ENCODE measurements at places on chromosomes 6 and 20.

DNA sequence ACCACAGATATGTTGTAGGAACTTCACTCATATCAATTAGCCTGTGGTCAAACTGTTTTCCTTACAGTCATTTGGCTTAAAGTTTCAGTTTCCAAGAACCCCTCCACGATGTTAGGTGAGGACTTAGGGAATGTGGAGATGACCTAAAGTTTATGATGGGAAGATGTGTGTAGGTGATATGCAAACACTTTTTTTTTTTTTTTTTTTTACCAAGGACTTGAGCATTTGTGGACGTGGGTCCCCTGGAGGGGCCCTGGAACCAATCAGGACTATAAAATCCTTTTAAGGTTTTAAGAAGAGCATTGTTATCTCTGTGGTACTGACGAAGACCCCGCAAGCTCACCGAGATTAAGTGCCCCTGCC, 478 bp upstream of the MTHFD1L start:
- no peak for DNase-seq

- no peak for DNase-seq
Measured at GRCh38 chr6:50030350-50030749, 8.6 kb upstream of the DEFB110 start.

DNA sequence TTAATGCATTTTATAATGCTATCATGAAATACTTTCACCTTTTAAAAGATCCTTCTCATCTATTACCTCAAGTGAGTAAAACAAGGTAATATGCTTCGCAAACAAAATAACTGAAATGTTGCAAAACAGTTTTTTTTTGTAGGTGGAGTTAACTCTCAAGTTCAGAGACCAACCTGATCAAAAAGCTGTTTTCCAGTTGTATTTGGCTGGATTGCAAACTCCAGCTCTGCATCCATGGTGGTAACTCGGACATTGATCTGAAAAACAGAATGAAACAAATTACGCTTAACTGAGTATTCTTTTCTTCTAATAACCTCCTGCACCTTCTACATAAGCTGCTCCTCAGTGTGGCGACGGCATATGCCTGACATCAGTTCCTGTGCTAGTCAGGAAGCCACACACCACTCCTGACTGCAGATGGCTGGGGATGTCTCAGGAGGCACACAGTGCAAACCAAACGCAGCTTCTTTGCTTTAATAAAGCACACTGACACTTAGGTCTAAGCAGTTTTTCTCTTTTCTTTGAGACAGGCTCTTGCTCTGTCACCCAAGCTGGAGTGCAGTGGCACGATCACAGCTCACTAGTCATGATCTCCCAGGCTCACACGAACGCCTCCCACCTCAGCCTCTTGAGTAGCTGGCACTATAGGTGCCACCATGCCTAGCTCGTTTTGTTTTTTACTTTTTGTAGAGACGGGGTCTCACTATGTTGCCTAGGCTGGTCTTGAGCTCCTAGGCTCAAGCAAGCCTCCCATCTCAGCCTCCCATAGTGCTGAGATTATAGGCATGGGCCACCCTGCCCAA, 29.9 kb downstream of the EZR start:
- DNase-seq: no peak

- no peak for DNase-seq
Measured at GRCh38 chr6:13462458-13463327, 24.7 kb downstream of the GFOD1 start.

- DNase-seq: no peak
Measured at GRCh38 chr6:44034391-44034861, 92.8 kb downstream of the MRPL14 start.

- DNase-seq: peak; percentile 1
Measured at GRCh38 chr6:135667691-135668455, 170.3 kb upstream of the AHI1 start.

DNA sequence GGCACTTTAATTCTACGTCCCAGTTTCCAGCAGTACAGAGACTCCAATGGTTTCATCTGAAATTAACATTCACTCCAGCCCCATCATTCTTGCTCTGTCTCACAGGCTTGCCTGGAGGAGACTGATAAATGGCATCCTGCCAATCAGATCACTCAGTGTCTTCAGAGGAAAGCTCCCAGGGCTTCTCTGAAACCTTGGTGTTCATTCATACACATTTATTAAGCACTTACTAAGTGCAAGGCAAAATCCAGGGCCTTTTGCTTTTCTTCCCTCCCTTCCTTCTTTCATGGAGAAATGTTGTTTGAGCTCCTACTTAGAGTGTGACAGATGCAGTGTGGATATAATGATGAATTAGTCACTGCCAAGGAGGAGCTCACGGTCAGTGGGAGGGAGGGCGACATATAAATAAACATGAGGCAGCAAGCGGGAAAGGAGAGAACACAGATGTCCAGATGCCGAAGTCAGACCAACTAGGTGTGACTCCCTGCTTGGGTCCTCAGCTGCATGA, 106.7 kb upstream of the DTNBP1 start:
- no peak for DNase-seq

DNA sequence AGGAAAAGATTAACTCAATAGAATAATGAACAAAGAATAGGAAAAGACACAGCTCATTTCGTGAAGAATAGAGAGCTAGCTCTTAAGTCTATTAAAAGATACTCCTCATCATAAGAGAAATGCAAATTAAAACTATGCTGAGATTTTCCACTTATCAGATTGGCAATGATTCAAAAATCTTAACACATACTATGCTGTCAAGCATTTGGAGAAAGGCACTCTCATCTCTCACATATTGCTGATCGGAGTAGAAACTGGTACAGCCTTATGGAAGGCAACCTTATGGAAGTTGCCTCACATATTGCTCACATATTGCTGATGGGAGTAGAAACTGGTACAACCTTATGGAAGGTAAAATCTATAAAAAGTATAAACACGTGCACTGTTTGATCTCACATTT, 21.4 kb upstream of the PLAGL1 start:
- DNase-seq: no peak

- DNase-seq: no peak
Measured at GRCh38 chr6:19210849-19211590, 626.1 kb upstream of the ID4 start.

- DNase-seq: no peak
Measured at GRCh38 chr6:52510213-52510562, 66.7 kb downstream of the TRAM2 start.

DNA sequence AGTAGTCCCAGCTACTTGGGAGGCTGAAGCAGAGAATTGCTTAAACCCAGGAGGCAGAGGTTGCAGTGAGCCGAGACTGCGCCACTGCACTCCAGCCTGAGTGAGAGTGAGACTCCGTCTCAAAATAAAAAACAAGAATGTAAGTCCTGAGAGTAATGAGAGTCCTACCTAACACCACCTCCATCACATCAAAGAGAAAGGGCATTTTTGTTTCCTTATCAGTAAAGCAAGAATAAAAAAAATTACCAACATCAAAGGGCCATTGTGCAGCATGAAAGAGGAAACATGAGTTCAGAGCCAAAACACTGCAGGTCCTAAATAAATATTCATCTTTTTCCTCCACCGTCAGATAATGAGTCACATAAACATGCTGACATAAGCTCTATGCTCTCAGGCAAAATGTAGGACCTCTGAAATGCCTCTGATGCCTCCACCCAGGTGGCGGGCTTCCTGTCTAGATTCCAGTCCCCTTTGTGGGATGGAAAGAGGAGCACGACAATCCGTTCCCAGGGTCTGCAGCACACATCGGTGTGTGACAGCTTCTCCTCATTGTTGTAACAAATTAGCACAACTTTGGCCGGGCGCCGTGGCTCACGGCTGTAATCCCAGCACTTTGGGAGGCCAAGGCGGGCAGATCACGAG, 7.2 kb downstream of the ATP9A start:
- DNase-seq: no peak

DNA sequence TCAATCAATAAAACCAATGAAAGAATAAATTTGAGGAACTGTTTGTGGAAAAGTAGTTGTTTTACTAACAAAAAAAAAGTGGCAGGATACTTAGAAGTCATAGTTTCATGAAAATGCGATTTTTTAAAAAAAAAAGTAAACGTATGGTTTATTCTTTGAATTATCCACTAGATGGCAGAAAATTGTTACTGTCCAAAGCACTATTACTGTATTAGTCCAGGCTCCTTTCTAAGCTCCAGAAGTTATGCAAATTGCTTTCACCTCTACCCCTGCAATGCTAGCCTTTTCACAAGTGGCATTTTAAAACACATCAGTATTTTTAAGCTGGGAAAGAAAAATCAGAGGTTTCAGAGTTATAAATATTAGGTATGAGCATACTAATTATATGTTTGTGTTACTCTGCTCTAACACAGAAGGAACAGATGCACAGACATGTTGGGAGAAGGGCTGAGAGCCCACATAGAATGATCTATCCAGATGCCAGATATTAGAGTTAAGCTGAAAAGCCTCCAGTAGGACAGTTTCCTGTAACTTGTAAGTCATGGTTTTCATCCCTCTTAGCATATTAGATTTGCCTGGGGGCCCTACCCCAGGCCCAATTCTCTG, 63.9 kb downstream of the FHL5 start:
- DNase-seq: no peak

GRCh38 chr20:51272401-51272800, 249.5 kb upstream of the KCNG1 start:
- DNase-seq: no peak

DNA sequence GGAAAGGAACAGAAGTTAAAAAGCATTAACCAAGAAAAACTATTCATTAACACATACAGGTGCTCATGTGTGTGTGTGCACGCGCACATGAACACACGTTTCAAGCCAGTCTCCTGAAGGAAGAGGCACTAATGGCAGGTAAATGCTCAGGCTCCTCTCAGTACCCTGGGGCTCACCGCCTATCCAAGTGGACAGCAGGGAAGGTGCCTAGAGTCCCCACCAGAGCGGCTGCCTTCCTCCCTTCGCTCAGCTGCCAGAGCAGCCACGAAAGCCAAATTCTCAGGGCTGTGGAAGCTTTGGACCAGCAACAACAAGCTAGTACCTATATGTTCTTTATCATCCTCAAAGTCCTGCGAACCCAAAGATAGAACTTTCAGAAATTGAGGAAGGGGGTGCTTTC, 42.6 kb downstream of the PLCG1 start:
- no peak for DNase-seq

GRCh38 chr20:33373735-33374605, 27.3 kb downstream of the CDK5RAP1 start:
- peak; percentile 37 for DNase-seq

GRCh38 chr6:46052479-46052878, 36.8 kb upstream of the CLIC5 start:
- no peak for DNase-seq

GRCh38 chr20:32543570-32544259, 41.4 kb downstream of the NOL4L start:
- no peak for DNase-seq

DNA sequence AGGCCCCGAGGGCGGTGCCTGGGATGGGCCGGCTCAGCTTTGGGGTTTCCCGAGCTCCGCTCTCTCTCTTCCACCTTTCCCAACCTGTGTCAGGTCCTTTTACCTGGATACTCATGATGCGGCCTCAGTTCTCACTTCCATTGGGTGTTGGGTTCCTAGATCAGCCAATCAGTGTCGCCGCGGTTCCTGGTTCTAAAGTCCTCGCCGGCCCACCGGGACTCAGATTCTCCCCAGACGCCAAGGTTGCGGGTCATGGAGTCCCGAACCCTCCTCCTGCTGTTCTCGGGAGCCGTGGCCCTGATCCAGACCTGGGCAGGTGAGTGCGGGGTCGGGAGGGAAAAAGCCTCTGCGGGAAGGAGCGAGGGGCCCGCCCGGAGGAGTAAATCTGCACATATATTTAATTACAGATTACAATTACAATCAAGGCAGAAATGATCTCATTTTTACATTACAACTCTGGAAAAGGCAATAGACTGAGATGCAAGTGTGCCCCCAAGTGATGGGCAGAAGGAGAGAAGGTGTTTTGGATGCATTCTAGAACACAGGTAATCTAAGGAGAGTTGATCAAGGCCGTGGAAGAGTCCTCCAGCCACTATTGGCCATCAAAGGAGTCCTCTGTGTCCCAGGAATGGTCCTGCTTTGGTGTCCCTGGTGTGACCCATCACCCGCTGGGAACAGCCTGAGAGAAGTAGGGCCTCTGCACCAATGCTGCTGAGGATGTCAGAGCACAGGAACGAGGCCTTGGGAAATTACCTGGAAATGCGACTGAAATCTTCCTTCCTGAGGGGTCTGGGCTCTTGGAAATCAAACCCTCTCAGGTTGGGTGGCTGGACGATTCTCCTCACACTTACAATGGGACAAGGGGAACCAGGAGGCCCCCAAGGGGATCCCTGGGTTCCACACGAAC, 34.7 kb upstream of the MICB start:
- peak; percentile 15 for DNase-seq

DNA sequence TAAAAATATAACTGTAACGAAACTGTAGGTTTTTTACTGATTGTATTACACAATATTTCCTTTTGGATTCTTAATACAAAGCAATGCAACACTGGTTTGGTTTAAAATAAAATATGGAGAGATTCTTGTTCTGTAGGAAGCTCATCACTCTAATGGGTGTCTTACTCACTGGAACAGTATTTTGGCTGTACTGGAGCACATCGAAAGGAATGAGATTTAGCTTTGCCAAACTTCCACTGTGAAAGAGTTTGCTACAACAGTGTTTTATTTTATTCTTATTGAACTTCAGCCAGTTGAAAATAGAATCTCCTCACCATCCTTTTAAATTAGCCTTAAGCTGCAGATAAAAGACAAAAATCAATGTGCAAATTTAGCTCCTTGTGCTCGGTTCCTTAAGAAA, 230.7 kb upstream of the QKI start:
- no peak for DNase-seq

GRCh38 chr20:20754714-20755113, 42.3 kb upstream of the RALGAPA2 start:
- DNase-seq: no peak

GRCh38 chr6:92047860-92048259, 1371.5 kb downstream of the EPHA7 start:
- peak; percentile 28 for DNase-seq

DNA sequence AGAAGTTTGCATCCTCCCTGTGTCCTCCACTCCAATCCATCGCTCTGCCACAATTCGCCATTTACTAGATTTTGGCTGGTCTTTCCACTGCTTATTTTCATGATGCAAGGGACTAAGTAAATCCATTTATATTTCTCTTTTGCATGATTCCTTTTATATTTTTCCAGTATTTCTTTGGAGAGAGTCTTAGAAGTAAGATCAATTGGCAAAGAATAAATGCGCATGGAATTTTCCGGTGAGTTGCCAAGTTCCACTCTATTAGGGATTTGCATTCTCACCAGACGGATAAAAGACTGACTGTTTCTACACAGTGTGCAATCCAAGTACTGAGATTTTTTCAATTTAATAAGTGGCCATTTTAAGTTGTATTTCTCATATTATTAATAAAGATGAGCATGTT, 91.7 kb upstream of the PHACTR3 start:
- DNase-seq: no peak

- DNase-seq: no peak
Measured at GRCh38 chr6:40400738-40401137, 186.4 kb downstream of the LRFN2 start.

All from NCI-H510A (cell line).